Activated CD8-positive, alpha-beta T cell treated with anti-CD3 and anti-CD28 coated beads, Interleukin-2, amount 10 ng/mL, durations not matched to agents 7 days and 5 days (primary cell): ENCODE measurements at places on chromosomes 16 and 17.

- no peaks in the 10 kb centered on the region for H3K27me3 ChIP-seq
- H3K27ac ChIP-seq: peak overlapping the region; percentile 8
- peaks cover 13% of the 10 kb centered on the region for H3K4me1 ChIP-seq
These were observed 10.1 kb upstream of the TMEM208 start for GRCh38 chr16:67216612-67217490.

DNA sequence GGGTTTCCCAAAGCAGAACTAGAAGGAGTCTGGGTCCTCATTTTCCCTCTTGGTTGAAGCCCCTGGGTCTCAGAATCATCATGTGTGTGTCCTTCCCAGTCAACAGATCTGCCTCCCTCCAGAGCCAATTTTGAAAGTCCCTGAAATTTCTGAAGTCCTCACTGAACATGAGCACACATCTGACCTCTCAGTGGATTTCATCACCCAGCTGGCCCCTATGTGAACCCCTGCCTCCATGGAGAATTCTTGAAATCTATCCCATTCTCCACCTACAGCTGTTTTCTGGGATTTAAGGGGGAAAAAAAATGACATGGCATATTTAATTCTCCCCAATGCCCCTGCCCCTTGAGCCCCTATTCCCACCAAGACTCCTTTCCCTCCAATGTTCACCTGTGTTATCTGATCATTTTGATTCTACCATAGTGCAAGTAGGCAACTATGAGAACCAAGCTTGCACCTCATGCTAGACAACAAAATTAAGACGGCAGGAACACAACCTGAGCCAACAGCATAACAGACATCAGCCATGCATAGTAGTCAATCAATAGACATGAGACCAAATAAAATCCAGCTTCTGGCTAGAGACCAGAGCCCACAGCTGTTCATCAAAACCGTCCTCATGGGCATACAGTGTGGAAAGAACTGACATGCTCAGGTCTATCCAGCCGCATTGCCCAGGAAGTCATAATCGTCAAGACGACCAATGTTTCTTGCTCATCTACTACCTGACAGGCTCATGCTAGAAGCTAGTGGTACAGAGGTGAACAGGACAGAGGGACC lies 14.9 kb downstream of the SOX9 start:
- no peaks in the 10 kb centered on the region for H3K27me3 ChIP-seq
- no peak for DNase-seq
- H3K36me3 ChIP-seq: no peaks in the 10 kb centered on the region
- H3K4me3 ChIP-seq: no peak overlapping the region
- H3K4me1 ChIP-seq: no peaks in the 10 kb centered on the region
- no peak overlapping the region for H3K27ac ChIP-seq

DNA sequence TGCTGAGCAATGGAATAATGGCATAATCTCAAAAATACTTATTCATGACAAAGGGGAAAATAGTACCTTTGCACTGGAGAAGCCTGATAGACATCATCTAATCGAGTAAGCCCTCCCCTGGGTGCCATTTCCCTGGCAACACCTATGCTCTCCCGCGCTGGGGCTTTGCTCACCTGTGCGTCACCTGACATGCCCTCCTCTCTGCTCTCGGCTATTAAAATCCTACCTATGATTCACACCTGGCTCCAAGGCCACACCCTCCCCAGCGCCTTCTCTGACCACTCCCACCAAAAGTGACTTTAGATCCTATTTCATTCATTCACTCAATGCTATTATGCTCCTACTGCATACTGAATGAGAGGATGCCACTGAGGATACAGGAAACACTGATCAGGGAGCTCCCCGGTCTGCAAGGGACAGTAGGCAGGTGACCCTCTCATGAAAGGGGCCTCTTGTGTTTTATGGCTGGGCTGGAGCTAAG lies 83.9 kb downstream of the NT5M start:
- no peak overlapping the region for H3K4me3 ChIP-seq
- no peak for DNase-seq
- no peak overlapping the region for H3K27ac ChIP-seq

DNA sequence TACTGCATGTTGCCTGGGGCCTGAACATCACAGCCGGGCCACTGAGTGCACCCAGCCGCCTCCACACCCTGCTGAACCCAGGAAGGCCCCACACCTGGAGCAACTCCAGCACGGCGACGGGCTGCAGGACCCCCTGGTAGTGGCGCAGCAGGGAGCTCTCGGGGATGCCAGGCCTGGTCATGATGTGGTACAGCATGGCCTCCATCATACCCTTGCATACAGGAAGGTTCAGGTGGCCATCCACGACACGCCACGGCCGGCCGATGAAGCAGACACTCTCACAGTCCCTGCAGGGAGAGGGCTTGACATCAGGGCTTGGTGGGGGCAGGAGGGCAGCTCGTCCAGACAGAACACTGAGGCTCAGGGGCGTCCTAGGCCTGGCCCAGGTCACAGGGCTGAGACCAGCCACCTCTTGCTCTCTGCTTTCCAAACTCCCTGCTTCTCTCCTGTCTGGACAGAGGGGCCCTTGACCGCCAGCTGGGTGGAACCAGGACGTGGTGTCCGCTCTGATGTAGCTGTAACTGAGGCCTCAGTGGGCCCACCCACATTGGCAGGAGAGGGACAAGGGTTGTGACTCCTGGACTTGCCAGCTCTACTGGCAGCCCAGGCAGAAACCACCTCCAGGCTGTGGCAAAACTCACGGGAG lies 60.3 kb downstream of the IL21R start:
- H3K27me3 ChIP-seq: no peaks in the 10 kb centered on the region
- H3K4me1 ChIP-seq: peaks cover 54% of the 10 kb centered on the region
- peaks cover 65% of the 10 kb centered on the region for H3K36me3 ChIP-seq
- no peak for DNase-seq
- H3K27ac ChIP-seq: peak overlapping the region; percentile 52

DNA sequence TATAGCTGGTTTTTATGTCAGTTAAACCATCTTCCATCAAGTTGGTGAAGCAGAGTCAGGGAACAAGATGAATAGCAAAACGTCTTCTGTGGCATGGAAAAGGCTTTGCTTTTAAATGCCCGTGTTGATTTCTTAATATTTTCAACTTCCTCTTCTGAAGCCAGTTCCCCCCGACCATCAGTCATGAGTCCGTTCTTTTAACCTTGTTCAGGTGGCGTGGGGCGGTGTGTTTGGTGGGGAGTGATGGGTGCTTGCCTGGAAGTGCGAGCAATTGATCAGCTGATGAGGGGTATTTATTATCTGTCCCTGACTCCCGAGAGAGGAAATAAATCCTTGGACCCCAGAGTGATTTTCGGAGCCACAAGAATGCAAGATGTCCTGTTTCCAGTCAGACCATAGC lies 147.1 kb downstream of the WWOX start:
- H3K4me1 ChIP-seq: no peaks in the 10 kb centered on the region
- H3K27ac ChIP-seq: no peak overlapping the region
- H3K27me3 ChIP-seq: no peaks in the 10 kb centered on the region
- H3K36me3 ChIP-seq: peaks cover 3% of the 10 kb centered on the region
- no peak for DNase-seq
- no peak overlapping the region for H3K4me3 ChIP-seq

GRCh38 chr17:45081047-45081703 lies 20.1 kb downstream of the NMT1 start:
- no peaks in the 10 kb centered on the region for H3K27me3 ChIP-seq
- H3K27ac ChIP-seq: no peak overlapping the region
- no peak for DNase-seq
- H3K36me3 ChIP-seq: peaks cover 35% of the 10 kb centered on the region
- no peak overlapping the region for H3K4me3 ChIP-seq
- peaks cover 11% of the 10 kb centered on the region for H3K4me1 ChIP-seq

GRCh38 chr17:3798273-3799180 lies 2.5 kb downstream of the ITGAE start:
- H3K27me3 ChIP-seq: peaks cover 6% of the 10 kb centered on the region
- peak overlapping the region; percentile 34 for H3K4me3 ChIP-seq
- peaks cover 6% of the 10 kb centered on the region for H3K36me3 ChIP-seq

DNA sequence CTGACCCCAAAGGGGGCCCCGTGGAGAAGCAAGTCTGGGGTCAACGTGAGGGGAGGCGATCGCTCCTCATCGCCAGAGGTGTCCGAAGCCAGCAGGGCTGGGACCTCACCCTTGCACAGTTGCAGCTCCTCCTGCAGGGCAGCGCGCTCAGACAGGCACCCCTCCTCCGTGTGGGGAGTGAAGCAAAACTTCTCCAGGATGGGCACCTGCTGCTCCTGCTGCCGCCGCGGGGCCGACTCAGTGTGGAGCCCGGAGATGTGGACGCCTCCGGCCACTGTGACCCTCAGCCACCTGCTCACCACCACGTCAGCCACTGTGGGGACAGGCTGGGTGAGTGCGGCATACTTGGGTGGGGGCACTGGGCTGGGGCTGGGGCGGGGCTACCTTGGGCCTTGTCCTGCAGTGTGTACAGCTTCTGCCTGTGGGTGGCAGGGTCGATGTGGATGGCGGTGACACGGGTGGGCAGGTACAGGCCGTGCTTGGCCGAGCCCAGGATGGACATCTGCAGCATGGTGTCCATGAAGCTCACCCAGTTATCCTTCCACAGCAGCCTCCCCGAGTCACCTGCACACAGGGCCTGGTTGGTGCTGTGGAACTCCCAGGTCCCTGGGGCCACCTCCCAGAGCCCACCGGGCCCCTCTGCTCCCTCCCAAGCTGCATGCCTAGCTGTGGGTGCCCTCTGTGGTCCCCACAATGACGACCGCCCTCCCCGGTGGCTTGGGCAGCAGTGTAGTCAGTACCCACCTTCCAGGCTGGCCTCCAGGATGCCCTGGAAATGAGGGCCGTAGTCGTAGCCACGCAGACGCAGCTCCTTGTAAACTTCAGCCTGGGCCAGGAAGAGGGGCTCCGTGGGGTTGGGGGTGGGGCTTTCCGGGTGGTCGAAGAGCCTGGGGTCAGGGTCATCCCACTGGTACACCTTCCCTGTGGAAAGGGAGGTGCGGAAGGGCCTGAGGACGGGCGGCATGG lies 10.8 kb downstream of the FASN start:
- H3K36me3 ChIP-seq: peaks cover 25% of the 10 kb centered on the region
- H3K27ac ChIP-seq: no peak overlapping the region
- no peaks in the 10 kb centered on the region for H3K27me3 ChIP-seq

GRCh38 chr17:78957128-78957527 lies 22.6 kb downstream of the LGALS3BP start:
- DNase-seq: no peak
- H3K27me3 ChIP-seq: no peaks in the 10 kb centered on the region
- H3K36me3 ChIP-seq: no peaks in the 10 kb centered on the region
- H3K27ac ChIP-seq: no peak overlapping the region
- H3K4me1 ChIP-seq: no peaks in the 10 kb centered on the region

- peaks cover 5% of the 10 kb centered on the region for H3K27me3 ChIP-seq
- DNase-seq: no peak
- peaks cover 6% of the 10 kb centered on the region for H3K4me1 ChIP-seq
- no peaks in the 10 kb centered on the region for H3K36me3 ChIP-seq
- no peak within 1 kb of the TSS for H3K4me3 ChIP-seq
- no peak within 1 kb of the TSS for H3K27ac ChIP-seq
These were observed at the start of gene TNS4 for GRCh38 chr17:40501499-40501911. Gene TNS4 (minus strand): TSS chr17:40501623. CDS start chr17:40496425, 5,198 bp downstream.

DNA sequence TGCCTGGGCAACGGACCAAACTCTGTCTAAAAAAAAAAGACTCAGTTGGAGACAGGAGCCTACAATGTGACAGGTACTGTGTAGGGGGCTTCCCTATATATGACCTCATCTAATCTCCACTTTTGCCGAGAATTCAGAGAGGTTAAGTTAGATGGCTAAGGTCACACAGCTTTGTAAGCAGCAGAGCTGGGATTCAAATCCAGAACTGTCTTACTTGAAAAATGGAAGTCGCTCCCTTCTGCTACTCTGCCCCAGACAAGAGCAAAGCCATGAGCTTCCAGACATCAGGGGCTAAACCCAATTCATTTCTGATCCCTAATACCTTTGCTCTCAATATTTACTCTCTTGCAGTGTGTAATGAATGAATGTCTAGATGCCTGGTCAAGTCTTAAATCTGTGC lies 41.5 kb upstream of the ABCC12 start:
- no peaks in the 10 kb centered on the region for H3K4me1 ChIP-seq
- no peak overlapping the region for H3K4me3 ChIP-seq
- H3K27ac ChIP-seq: no peak overlapping the region
- DNase-seq: no peak
- no peaks in the 10 kb centered on the region for H3K36me3 ChIP-seq

DNA sequence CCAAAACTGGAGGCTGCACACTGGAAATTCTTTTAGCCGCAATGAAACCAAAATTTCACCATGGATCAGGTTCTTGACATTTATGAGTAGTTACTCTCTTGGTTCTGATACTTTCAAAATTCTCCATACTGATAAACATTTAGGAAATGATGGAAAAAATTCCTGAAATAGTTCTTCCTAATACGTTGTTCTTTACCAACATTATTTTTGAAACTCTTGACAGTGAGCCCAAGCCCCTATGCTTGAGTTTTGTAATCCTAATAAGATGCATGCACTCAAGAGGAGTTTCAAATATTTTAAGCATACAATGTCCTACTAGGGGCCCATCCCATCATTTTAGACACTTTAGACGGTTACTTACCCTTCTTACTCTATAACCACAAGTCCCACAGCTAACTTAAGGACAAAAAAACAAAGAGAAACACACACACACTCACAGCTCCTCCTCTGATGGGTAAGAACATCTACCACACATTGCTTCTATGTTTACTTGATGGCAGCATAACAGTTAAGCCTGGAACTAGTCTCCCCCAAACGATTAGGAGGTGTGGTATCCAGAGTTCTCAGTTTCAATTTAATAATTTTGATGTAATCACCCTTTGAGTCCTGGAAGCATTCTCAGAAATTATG lies 3.7 kb downstream of the VEZF1 start:
- H3K27me3 ChIP-seq: no peaks in the 10 kb centered on the region
- H3K27ac ChIP-seq: no peak overlapping the region
- H3K4me3 ChIP-seq: no peak overlapping the region
- no peak for DNase-seq
- H3K4me1 ChIP-seq: peaks cover 61% of the 10 kb centered on the region

GRCh38 chr17:79849953-79850352 lies 10.7 kb upstream of the CBX4 start:
- H3K27ac ChIP-seq: no peak overlapping the region
- no peak for DNase-seq
- peaks cover 21% of the 10 kb centered on the region for H3K4me1 ChIP-seq
- H3K4me3 ChIP-seq: no peak overlapping the region
- H3K27me3 ChIP-seq: peaks cover 24% of the 10 kb centered on the region

- H3K4me3 ChIP-seq: no peak overlapping the region
- H3K27ac ChIP-seq: no peak overlapping the region
- H3K27me3 ChIP-seq: no peaks in the 10 kb centered on the region
These were observed 35.9 kb upstream of the ZNF469 start for GRCh38 chr16:88346680-88347505.
